ENCODE measurements at places on chromosomes 3 and 15.
A peak's percentile ranks its signal among the peaks of the same experiment; 100 is the strongest.

- no peak for DNase-seq
Observed at GRCh38 chr3:16150285-16150684, 24.2 kb upstream of the GALNT15 start.

DNA sequence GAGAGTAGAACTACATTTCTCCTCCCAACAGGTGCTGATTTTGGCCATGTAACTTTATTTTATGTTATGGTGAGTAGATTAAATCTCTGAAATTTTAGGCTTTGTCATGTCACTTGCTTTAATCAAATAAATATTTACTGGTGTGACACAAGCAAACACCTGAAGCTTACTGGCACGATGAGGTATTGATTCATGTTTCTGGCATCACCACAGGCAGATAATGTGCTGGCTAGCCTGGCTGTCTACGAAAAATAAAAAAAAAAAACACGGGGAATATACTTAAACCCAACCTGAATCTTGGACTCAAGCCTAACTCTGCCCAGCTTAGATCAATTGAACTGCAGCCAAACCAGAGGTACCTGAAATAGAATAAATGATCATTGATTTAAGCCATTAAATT lies 65.6 kb upstream of the CADM2 start:
- no peak for DNase-seq

DNA sequence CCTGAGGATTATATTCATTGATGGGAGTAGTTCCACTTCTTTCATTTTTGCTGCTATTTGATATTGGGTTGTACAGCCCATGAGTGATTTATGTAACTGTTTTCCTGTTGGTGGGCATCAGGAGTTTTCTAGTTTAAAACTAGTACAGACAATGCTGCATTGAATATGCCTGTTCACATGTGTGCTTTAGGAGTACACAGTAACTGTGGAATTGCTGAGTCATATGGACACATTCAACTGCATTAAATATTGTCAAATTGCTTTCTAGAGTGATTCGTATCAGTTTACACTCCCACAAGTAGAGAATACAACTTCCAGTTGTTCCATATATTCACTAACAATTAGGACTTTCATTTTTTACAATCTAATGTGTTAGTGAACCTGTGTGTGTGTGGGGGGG lies 59.8 kb upstream of the THSD4 start:
- DNase-seq = no peak

GRCh38 chr15:65396283-65396964 lies 18.6 kb upstream of the IGDCC3 start:
- no peak for DNase-seq

DNA sequence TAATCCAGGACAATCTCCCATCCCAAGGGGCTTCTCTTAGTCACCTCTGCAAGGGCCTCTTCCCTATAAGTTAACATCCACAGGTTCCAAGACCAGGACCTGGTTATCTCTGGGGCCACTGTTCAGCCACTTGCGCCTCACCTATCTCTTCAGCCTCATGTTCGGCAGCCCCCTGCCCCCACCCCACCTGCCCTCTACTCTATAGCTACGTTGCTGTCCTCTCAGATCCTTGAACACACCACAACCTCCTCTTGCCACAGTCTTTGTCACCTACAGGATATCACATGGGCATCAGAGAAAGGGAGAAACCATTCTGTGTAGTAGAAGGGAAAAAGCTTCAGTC lies 33.9 kb downstream of the SLC41A3 start:
- no peak for DNase-seq

DNA sequence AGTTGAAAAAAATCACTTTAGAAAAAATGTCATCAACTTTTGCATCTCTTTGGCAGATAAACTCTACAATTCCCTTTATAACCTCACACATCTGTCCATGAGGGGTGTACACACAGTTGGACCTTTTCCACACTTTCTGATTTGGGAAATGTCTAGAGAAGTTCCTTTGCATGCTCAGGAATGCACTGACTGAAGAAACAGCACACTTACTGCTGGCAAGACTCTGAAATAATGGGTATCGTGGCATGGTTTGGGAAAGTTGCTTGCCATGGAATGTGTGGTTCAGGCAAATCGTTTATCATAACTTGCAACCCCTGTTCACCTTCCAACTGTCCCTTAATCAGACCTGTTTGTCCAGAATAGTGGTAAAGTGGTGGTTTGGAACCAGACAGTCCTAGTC lies 135.3 kb upstream of the TGFBR2 start:
- no peak for DNase-seq

DNA sequence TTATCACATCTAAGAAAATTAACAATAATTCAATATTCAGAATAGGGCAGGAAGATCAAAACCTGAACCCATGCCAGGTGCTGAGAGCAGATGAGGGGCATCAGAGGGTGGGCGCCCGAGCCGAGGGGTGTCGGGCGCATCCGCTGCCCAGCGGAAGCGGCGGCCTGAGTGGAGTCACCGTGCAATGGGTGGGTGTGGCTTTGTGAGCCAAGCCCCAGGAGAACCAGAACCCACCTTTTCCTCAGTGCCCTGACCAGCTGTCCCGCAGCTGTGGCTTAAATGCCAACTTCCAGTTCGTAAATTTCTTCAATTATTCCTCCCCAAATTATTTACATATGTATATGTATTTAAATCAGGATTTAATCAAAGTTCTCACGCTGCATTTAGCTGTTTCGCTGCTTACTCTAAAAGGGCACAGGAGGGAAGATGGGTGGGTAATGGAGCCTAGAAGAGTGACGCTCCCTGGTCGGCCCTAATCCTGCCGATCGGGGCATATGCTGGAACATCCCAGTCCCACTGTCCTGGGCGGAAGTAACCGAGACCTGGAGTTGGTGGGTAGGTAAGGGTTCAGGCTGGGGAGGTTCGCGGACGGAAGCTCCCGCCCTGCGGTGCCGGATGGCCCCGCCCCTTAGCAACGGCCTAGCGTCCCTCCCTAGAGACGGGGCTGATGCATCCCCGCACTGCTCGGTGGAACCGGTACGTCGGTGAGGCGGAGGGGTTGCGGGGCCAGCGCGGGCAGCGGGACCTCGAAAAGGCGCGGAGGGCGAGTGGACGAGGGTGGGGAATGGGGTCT lies 1.3 kb downstream of the DNAH1 start:
- peak; percentile 71 for DNase-seq

GRCh38 chr3:179848711-179849110 lies 188.0 kb downstream of the PEX5L start:
- no peak for DNase-seq

GRCh38 chr15:78565951-78566774 lies 843 bp downstream of the CHRNA5 start:
- no peak for DNase-seq

DNA sequence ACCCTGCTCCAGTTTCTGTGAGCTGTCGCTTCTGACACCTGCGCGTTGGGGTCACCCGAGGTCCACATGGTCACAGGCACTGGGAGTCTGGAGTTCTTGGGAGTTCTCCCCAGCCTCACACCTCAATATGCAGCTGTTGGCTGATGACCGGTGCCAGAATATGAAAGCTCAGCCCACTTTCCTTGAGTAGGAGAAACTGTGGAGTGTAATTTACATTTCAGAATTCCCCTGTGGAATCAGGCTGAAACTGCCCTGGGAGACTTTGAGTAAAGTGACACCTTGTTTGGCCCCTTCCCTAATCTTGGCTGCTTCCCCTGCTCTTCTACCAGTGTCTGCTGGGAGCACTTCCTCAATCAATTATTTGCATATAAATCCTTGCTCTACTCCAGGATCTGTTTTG lies 255.9 kb downstream of the NFKBIZ start:
- DNase-seq = no peak

DNA sequence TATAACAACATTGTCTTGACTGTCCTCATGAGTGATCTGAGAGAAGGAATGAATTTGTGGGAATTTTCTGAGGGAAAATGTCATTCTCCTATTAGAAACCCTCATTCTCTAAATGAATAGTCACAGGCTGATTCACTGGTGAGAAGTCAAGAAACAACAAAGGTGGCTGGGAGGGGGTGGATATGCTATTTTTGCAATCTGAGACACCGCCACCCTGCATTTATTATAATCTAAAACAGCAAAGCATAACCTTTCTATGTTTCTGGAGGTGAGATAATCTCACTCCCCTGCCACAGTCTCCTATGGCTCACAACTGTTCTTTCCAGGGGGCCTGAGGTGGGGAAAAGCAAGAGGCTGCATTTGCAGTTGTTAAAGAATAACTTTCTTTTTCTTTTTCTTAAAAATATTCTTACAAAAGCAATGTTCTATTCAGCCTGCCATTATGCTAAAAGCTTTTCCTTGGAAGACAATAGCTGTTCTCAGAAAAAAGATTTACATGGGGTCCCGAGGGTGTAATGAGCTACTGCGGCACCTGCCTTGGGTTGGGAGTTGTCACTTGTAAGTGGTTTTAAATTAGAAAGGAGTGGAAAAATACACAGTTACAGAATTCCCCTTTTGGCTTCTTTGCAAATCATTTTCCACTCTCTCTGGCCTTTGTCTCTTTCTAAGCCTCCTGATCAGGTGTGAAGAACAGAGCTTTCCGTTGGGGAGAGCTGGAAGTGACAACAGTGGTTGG lies 220.9 kb downstream of the AGBL1 start:
- DNase-seq = no peak

DNA sequence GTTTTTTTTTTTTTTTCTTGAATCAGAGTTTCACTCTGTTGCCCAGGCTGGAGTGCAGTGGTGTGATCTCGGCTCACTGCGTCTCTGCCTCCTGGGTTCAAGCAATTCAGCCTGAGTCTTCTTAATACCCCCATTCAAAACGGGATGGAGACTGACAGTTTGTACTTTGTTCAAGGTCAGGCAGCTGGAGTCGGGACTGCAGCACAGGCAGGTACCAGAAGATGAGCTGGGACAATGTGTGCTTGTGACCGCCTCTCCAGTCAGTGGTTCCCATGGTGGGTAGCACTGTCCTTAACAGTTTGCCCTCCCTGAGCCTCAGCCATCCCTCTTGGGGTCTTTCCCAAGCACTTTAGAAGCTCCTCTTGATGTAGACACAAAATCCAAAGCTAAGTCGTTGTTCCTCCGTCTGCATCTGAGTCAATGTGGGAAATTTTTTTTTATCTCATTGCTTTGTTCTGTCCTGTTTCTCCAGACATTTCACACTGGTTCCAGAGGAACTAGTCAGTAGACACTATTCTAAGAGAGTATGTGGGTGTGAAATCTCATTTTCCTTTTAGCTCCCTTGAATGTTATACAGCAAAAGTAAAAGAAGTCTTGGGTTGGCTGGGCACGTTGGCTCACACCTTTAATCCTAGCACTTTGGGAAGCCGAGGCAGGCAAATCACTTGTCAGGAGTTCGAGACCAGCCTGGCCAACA lies 5.3 kb upstream of the TTLL13 start:
- no peak for DNase-seq

Data from activated naive CD4-positive, alpha-beta T cell (primary cell).